NCI-H2171 treated with DMSO at 0.1 percent for 48 hours (cell line): ENCODE measurements at places on chromosomes 7 and 10.

DNA sequence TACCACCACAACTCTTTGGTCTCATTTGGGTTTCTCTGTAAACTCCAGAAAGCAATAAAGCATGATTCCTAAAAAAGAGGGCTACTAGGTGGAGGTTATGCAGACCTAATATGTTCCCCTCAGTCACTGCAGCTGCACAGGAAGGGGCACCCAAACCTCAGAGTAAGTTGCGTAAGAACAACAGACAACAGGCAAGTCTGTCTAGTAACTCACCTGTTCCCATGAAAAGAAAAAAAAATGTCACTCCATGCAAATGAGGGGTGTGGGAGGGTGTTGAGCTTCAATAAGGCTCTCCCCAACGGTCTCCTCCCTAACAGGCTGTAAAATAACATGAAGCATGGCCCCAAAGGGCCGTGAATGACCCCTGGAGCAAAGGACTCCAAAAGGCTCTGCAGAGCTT lies 461.4 kb downstream of the KCNMA1 start:
- no peak for DNase-seq

- DNase-seq, result peak; percentile 82
Measured at GRCh38 chr7:30469303-30469702, 9.3 kb downstream of the NOD1 start.

DNA sequence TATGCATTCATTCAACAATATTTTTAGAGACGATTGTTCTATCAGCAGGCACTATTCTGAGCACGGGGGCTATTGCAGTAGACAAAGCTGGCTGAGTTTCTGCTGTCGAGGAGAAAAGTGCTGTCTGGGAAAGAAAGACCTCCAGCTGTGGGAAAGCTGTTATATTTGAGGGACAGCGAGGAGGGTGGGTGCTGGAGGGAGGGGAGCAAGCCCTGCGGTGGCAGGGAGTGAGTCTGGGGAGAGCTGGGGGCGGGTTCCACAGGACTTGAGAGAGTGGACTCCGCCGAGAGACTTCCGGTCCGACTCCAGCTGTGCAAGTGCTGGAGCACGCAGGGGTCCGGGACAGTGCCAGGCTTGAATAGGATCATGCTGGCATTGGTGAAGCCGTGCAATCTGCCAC lies 602.1 kb upstream of the FOXK1 start:
- DNase-seq, result no peak

DNA sequence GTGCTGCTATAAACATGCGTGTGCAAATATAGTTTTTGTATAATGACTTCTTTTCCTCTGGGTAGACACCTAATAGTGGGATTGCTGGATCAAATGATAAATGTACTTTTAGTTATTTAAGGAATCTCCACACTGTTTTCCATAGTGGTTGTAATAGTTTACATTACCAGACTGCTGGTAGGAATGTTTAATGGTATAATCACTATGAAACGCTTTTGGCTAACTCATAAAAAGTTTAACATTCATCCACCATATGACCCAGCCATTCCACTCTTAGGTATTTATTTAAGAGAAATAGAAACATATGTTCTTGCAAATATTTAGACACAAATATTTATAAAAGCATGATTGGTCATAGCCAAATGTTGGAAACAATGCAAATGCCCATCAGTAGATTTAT lies 32.1 kb upstream of the TFEC start:
- DNase-seq, result no peak

GRCh38 chr7:156423876-156424275 lies 216.7 kb upstream of the RNF32 start:
- no peak for DNase-seq

DNA sequence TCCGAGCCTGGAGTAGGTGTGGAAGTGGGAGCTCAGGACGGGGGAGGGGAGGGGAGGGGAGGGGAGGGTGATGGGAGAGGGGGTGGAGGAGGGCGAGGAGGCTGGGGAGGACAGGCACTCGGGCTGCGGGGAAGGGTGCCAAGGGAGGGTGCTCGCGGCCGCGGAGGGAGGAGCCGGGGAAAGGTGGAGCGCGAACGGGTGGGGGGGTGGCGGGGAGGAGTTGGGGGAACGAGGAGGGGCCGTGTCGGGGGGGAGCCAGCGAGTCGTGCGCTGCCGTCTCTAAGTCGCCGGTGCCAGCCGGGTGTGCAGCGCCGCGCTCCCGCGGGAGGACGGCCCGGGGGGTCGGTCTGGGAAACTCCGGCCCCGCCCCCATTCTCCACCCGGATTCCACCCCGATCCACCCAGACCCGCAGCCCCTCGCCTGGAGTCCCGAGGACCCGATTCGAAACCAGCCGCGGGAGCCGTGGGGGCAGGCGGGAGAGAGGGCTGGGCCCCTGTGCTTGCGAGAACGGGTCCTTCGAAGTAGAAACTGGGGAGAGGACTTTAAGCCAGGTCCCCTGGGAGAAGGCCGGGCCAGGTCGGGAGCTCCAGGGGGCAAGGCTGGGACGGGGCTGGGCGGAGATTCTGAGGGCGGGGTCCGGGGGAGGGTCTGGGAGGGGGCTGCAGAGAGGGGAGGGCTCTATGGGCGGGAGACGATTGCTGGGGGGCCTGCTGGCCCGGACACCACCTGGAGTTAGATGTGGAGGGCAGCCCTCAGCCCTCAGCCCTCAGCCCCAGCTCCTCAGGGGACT lies at the start of gene ZNF467:
Gene ZNF467, minus strand, starts transcription at position 143 of the 791 bp plus-strand sequence. CDS start 2,556 bp downstream, outside the sequence.
- peak; percentile 64 for DNase-seq
